ENCODE measurements at places on chromosomes 6 and 20. TPM values are rescaled to one million over a fixed set of nuclear protein-coding genes. Genes with fewer than 3 reads are reported as not detected.

The SLC25A27 gene
- 0.29 TPM for total RNA-seq

The HLA-DQB2 gene
- total RNA-seq, result 95.7 TPM

The OGFR gene
- 78.9 TPM for total RNA-seq

The ABCC10 gene
- total RNA-seq, result 59.5 TPM

The SIGLEC1 gene
- total RNA-seq, result not detected

The PGC gene
- total RNA-seq, result not detected

The MRS2 gene
- 24.3 TPM for total RNA-seq

The SLC22A7 gene
- not detected for total RNA-seq

GRCh38 chr20:34190262-34190661 is 51.0 kb upstream of the ASIP start:
- H3K27me3 ChIP-seq, result peaks cover 21% of the 10 kb centered on the region
- H3K4me1 ChIP-seq, result no peaks in the 10 kb centered on the region
- no peaks in the 10 kb centered on the region for H3K36me3 ChIP-seq
- H3K4me3 ChIP-seq, result no peak overlapping the region
- no peak for DNase-seq

DNA sequence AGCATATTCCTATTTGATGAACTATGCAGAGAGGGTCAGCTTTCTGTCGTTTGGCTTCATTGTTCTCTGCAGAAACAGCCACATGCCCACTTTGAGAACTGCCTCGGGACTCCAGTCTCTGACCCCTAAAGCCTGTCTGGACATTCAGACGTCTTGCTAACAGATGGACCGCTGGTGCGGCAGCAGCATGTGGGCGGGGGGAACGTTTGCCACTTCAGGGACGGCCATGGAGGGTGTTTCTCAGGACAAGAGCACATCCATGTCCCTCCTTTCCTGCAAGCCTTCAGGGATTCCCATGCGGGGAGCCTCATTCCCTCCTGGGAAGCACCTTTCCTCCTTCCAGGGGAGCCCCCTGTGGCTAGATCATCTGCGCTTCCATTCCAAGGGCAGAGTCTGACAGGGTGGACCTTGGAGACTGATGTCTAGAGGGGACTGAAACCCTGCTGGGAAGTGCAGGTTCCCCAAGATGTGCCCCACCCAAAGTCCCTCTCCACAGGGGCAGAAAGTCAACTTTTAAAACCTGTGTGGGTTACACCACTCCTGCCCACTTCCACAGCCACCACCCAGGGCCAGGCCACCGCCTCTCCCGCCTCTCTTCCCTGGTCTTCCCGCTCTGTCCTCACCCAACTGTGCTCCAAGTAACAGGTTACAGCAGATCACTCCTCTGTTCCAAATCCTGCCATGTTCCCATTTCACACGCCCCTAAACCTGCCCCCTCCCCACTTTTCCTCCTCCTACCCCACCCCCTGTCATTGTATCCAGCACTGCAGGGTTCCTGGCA is 94.8 kb upstream of the PMEPA1 start:
- no peak overlapping the region for H3K4me3 ChIP-seq
- H3K4me1 ChIP-seq, result no peaks in the 10 kb centered on the region
- H3K27me3 ChIP-seq, result peaks cover 11% of the 10 kb centered on the region

GRCh38 chr6:53916804-53917463 is 122.1 kb downstream of the LRRC1 start:
- no peak overlapping the region for H3K4me3 ChIP-seq
- no peak overlapping the region for H3K27ac ChIP-seq
- DNase-seq, result no peak
- H3K27me3 ChIP-seq, result no peaks in the 10 kb centered on the region
- H3K4me1 ChIP-seq, result peaks cover 2% of the 10 kb centered on the region

DNA sequence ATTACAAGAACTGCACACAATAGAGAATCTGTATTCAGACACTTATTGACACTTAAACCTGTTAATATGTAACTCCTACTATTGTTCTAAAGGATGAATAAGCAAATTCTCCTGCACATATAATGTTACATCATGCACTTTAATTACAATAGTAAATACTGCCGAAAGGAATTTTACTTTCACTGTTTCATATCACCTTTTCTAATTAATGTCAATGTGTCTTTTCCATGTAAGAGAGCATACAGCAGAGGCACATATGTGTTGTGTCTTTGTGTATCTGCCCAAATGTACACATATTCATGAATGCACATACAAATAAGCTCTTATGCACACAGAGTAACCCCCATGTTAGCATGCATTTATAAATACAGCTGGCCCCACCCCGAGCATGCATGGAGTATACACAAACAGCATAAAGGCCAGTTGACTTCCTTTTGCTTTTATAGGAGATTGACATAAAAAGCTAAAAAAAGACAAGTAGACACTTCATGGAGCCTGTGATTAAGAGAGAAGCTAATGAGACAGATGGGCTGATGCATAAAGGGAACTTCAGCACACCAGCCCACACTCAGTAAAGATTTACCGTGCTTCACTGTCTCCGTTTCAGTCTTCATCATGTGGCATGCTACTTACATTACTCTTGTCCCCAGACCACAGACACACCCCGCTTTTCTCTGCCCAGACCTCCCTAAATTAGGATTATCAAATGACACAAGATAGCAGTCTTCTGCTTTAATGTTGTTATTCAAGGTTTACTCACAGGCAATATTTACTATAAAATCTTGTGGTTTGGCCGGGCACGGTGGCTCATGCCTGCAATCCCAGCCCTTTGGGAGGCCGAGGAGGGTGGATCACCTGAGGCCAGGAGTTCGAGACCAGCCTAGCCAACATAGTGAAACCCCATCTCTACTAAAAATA is 184.6 kb downstream of the ATXN1 start:
- H3K4me1 ChIP-seq, result peaks cover 6% of the 10 kb centered on the region
- no peak for DNase-seq
- H3K27ac ChIP-seq, result no peak overlapping the region
- no peaks in the 10 kb centered on the region for H3K36me3 ChIP-seq
- no peak overlapping the region for H3K4me3 ChIP-seq
- no peaks in the 10 kb centered on the region for H3K27me3 ChIP-seq

DNA sequence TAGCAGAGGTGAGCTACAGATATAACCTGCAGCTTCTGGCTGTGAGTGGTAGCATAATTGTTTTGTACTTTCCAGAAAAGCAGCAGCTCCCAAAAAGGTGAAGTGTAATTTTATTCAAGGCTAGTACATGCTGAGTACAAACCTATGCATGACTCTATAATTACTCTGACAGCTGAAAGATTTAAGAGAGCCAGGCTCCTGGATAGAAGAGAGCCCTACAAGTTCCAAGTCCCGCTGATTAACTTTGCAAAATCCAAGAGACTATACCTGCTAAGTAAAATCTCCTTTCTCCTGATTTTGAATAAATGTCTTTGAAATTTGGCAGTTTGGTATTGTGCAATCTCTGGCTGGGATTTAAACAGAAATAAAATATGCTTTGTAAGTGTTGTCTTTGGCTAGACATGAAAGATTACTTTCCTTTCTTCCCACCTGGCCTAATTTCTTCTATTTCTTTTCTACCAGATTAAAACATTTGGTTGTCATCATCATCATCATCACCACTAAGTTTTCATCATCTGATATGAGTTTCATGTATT is 79.5 kb downstream of the CTNNBL1 start:
- H3K27me3 ChIP-seq, result no peaks in the 10 kb centered on the region
- peaks cover 52% of the 10 kb centered on the region for H3K4me1 ChIP-seq
- no peak for DNase-seq
- no peak overlapping the region for H3K27ac ChIP-seq
- peaks cover 48% of the 10 kb centered on the region for H3K36me3 ChIP-seq

DNA sequence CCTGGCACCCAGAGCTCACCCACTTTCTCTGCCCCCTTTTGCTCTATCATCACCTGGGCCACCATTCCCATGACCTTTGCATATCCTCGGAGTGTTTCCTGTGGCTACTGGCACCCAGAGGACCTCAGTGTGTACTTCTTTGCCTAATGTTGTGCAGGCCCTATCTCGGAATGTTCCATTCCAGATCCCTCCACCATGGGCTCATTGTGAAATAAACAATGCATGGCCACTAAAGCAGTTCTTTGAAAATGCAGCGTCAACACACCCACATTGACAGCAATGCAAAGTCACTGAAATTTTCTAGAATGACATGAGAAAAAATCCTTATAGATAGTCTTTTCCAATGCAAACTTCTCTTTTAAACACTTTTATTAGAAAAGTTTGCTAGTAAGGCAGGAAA is 72.9 kb upstream of the AGPAT4 start:
- no peak overlapping the region for H3K27ac ChIP-seq
- no peaks in the 10 kb centered on the region for H3K36me3 ChIP-seq
- peaks cover under 1% of the 10 kb centered on the region for H3K27me3 ChIP-seq
- no peak overlapping the region for H3K4me3 ChIP-seq
- H3K4me1 ChIP-seq, result no peaks in the 10 kb centered on the region
- no peak for DNase-seq

DNA sequence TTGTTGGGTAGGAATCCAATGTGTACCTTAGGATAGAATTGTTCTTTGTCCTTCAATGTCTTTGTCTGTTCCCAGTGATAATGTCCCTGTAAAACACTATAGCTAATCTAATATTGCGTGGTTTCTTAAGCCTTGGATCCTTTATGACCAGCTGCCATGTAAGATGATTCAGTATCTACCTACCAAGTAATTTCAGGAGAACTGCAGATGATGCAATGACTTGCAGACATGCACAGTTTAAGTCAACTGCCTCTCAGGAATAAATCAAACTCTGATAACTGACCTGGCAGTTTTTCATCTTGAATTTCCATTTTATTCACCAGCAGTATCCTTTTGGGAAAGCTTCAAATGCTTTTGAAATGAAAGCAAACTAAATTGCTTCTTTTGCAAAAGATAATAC is 157.8 kb downstream of the TPBG start:
- no peaks in the 10 kb centered on the region for H3K36me3 ChIP-seq
- no peaks in the 10 kb centered on the region for H3K27me3 ChIP-seq
- no peaks in the 10 kb centered on the region for H3K4me1 ChIP-seq
- H3K4me3 ChIP-seq, result no peak overlapping the region

DNA sequence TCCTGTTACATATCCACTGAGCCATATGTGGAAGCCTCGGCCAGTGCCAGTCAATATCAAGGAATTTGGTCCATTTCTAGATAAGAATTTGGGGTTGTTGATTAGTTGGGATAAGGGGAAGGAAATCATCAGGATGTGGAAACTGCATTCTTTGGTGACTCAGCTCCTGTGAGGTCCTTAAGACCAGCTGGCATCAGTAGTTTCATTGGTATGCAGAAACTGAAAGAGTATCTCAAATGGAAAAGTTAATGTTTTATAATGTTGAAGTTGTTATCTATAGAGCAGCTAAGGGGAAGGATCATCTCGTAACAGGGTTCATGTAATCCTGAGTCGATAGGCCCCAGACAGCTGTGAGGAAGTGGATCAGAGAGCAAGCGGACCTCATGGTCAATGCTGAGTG is 87.9 kb upstream of the PRND start:
- no peak for DNase-seq
- no peak overlapping the region for H3K27ac ChIP-seq
- peaks cover 2% of the 10 kb centered on the region for H3K27me3 ChIP-seq
- H3K4me3 ChIP-seq, result no peak overlapping the region
- H3K4me1 ChIP-seq, result peaks cover 9% of the 10 kb centered on the region

- no peak for DNase-seq
- no peak overlapping the region for H3K4me3 ChIP-seq
- no peaks in the 10 kb centered on the region for H3K27me3 ChIP-seq
- H3K4me1 ChIP-seq, result no peaks in the 10 kb centered on the region
Measured at GRCh38 chr6:153882411-153882810, 156.6 kb upstream of the OPRM1 start.

- no peak overlapping the region for H3K4me3 ChIP-seq
- no peaks in the 10 kb centered on the region for H3K4me1 ChIP-seq
- no peak for DNase-seq
- no peak overlapping the region for H3K27ac ChIP-seq
- H3K36me3 ChIP-seq, result no peaks in the 10 kb centered on the region
Measured at GRCh38 chr6:17405944-17406245, 12.5 kb downstream of the CAP2 start.

GRCh38 chr6:116300566-116300965 is 20.8 kb upstream of the TSPYL1 start:
- no peaks in the 10 kb centered on the region for H3K36me3 ChIP-seq
- no peak for DNase-seq
- H3K4me1 ChIP-seq, result peaks cover 25% of the 10 kb centered on the region
- no peaks in the 10 kb centered on the region for H3K27me3 ChIP-seq
- H3K4me3 ChIP-seq, result no peak overlapping the region

Data from activated B cell treated with CpG ODN at 0.5 μM for 24 hours (primary cell).